ENCODE measurements at places on chromosomes 6 and 20.

DNA sequence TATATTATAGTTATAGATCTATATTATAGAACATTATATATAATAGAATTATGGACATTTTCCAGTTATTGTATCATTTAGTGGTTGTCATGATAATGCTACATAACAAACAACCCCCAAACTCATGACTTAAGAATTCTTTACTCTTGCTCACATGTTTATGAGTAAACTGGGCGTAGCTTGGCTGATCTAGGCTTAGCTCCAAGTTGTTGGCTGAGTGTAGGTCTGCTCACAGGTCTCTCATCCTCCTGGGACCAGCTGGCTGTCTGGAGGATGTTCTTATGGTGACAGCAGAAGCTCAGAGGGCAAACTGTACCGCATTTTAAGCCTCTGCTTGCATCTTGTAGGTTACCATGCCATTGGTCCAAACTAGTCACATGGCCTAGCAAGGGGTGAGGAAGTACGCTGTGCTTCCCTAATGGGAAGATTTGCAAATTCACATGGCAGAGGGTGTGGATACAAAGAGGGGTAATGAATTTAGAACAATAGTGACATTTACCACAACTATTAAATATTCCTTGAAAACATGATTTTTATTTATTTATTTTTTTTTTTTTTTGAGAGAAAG lies 34.2 kb downstream of the ARHGAP40 start:
- no peak for DNase-seq

DNA sequence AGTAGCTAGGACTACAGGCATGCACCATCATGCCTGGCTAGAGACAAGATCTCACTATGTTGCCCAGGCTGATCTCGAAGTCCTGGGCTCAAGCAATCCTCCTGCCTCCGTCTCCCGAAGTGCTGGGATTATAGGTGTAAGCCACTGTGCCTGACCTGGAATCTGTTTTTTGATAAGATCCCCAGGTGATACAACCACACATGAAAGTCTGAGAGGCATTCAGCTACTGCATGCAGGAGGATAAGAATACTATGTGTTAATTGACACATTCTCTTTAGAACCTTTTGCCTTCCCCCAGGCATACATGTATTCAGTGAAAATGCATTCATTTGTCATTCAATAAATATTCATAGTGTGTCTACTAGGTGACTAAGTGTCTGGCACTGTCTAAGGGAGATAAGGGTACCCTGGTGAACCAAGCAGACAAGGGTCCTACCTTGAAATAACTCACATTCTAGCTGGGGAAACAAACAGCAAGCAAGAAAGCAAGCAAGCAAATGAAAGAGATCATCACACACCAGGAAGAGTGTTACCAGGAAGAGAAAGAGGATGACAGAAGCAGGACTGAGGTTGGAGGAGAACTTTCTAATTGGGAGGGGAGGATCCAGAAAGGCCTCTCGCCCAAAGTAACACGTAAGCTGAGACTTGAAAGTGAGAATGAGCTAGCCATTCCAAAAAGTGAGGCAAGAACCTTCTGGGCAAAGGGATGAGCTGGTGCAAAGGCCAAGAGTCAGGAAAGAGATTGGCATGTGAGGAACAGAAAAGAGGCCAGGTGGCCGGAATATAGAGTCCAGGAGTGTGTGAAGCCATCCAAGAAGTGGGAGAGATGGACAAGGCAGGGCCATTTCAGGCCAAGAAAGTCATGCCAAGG lies 6.5 kb downstream of the GFOD1 start:
- no peak for DNase-seq

DNA sequence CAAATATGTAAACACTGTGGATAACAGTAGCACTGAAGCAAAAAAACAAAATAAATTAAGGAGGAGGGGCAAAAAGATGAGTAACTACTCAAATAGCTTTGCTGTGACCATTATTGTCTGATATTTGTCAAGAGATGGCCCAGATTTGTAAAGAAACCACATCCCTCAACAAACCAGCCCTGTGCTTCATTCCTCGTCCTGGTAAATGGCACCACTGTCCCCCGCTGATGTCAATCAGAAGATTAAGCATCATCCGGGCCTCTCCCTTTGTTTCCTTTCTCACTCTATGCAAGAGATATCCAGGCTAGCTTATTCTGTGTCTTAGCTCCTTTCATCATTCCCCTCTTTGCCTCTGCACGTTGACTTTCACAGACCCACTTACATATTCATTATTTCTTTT lies 259.0 kb downstream of the SYNE1 start:
- DNase-seq, result peak; percentile 38

DNA sequence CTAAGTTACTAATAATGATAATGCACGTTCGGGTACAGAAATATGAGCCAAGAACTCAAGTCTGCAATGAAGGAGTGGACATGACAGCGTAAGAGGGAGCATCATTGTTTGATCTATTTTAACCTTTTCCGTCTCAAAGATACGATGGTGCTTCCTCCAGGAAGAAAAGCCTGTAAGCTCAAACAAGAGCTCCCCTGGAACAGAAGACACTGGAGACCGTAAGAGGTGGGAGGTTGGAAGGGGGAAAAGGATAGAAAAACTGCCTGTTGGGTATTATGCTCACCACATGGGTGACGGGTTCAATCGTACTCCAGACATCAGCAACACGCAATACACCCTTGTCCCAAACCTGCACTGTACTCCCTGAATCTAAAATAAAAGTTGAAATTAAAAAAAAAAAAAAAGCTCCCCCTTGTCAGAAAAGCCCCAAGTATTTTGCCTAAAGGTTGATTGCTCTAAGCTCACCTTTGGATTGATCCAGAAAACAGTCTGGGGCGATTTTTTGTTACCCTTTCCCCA lies 180.5 kb downstream of the TRIM27 start:
- DNase-seq, result no peak

DNA sequence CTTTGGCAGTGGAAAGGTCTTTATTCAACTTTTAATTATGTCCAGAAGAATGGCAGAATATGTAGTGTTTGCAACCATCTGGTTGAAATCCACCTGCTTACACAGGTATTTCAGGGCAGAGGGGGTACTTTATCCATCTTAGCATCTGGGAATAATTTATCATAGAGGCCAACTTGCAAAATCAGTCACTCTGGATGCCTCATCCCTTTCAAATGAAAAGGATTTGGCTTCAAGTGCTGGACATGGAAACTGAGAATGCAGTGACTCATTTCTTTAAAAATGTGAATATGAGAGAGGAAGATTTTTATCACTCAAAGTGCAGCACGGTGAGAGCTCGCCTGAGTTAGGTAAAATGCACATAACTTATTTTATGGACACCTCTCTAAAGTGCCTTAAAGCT lies 758.3 kb downstream of the KIF16B start:
- peak; percentile 44 for DNase-seq

GRCh38 chr20:53080969-53081871 lies 109.1 kb downstream of the TSHZ2 start:
- DNase-seq, result peak; percentile 53

GRCh38 chr6:33317419-33317668 lies 200 bp downstream of the ZBTB22 start:
- DNase-seq, result no peak

DNA sequence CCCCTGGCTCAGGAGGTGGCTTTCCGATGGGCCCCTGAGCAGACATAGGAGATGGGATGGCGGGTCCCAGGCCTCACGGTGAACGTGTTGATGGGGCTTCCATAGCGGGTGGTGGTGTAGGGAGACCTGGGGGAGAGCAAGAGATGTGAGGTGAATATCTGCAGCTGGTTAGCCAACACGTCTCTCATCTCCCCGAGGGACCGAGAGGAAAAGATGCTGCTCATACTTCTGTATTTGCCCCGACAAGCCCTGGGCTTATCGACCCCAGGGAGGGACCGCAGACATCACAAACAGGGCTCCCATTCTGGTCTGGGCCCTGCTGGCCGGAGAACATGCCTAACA lies 38.7 kb downstream of the C6orf132 start:
- DNase-seq, result no peak

DNA sequence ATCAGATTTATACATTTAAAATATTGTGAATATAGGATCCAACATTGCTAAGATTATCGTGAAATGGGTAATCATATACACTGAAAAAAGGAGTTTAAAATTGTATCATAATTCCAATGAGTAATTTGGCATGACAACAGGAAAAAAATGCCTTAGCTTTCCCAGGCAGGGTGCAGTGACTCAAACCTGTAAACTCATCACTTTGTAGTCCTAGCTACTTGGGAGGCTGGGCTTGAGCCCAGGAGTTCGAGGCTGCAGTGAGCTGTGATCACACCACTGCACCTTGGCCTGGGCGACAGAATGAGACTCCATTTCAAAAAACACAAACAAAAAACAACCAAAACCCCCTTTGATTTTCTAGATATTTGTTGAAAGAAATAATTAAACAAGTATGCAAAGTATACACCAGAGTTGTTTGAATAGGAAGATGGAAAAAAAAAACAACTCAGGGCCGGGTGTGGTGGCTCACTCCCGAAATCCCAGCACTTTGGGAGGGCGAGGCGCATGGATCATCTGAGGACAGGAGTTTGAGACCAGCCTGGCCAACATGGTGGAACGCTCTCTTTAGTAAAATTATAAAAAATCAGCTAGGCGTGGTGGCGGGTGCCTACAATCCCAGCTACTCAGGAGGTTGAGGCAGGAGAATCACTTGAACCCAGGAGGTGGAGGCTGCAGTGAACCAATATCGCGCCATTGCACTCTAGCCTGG lies 98.7 kb downstream of the TRERF1 start:
- DNase-seq, result peak; percentile 72

DNA sequence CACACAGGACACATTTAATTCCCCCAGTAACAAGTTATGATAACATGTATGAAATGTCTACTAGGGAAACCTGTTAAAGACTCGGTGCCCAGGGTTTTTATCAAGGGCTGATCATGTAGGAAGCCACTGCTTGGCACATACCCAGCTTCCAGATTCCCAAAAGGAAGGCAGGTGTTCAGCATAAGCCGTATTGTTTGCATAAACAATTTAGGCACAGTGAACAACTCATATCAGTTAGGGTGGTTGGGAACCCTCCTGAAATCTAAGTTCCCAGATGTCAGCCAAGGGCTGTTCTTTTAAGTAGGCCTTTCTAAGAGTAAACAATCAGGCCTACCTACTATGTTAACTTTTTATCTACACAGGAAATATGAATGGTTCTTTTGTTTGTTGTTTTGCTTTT lies 74.1 kb downstream of the ASXL1 start:
- DNase-seq, result no peak

GRCh38 chr20:50520222-50520880 lies 10.2 kb downstream of the PTPN1 start:
- DNase-seq, result no peak

DNA sequence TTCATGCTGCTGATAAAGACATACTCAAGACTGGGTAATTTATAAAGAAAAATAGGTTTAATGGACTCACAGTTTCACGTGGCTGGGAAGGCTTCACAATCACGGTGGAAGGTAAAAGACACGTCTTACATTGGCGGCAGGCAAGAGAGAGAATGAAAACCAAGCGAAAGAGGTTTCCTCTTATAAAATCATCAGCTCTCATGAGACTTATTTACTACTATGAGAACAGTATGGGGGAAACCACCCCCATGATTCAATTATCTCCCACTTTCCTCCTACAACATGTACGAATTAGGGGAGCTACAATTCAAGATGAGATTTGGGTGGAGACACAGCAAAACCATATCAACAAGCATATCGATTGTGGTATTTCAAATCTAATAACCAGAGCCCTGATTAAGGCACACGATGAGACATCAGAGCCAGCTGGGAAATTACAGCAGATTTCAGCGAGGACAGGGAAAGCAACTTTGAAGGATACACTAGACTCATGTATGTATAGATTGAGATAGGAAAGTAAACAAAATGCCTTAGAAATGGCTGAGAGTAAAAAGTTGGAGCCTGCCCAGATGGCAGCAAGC lies 129.8 kb upstream of the GJE1 start:
- no peak for DNase-seq

DNA sequence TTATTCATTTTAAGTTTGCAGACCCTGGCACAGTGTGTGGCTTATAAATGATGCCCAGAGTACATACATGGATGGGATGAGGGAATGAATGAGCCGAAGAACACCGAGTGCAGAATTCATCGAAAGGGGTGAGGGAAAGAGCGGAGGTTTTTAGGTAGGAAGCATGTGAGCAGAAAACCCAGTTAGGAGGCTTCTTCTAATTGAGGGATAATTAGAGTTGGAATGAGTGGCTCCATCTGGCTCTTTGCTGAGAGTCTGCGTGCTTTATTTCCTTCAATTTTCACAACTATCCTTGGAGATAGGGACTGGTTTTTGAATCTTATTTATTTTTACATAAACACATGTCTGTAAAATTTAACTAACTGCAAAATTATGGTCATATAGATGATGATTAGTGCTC lies 150.7 kb downstream of the DOK5 start:
- no peak for DNase-seq

GRCh38 chr6:119637768-119638167 lies 288.2 kb upstream of the MAN1A1 start:
- DNase-seq, result no peak

DNA sequence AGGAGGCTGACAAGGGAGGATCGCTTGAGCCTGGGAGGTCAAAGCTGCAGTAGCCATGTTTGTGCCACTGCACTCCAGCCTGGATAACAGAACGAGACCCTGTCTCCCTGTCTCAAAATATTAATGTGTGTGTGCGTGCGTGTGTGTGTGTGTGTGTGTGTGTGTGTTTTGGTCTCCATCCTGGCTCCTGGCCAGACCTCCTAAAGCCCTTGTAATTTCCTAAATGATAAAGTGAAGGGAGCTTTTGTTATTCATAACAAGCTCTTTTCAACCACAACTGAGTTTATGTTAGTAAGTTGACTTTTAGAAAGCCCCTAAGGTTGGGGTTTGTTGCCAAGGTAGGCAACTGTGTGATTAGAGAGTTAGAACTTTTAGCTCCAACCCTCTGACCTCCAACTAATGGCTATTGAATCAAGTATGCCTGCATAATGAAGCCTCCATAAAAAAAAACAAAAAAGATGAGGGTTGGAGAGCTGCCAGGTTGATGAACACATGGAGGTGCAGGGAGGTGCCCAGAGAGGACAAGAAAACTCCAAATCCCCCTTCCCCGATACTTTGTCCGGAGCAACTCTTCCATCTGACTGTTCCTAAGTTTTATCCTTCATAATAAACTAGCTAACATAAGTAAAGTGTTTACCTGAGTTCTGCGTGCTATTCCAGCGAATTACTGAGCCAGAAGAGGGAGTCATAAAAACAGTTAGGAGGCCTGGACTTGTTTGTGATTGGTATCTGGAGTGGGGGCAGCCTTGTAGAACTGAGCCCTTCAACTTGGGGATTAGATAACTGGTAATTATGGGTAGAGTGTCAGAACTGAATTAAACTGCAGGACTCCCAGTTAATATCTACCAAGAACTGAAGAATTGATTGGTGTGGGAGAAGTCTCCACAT lies 5.3 kb upstream of the AIF1 start:
- DNase-seq, result no peak

DNA sequence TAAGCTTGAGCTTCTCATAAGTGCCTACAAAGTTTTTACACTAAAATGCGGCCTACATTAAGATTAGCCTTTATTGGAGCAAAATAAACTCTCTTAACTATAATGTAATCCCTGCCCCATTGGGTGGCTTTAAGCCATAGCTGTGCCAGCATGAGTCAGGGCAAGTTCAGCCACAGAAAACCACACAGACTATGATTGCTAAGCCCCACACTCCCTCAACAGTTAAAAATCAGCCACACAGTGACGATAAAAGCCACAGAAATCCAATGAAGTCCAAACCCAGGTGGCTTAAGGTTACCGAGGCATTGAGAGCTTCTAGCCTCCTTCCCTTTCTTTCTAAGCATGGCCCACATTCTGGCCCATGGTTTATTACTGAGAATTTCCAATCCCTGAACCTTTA lies 61.6 kb downstream of the GRM1 start:
- no peak for DNase-seq

All from fibroblast of upper back skin (primary cell).